Right cardiac atrium (tissue), 5 donors: ENCODE measurements at places on chromosomes 16 and 17. TPM values are rescaled to one million over a fixed set of nuclear protein-coding genes. Genes with fewer than 3 reads are reported as not detected.

The HSPB9 gene
- 0.20 TPM for total RNA-seq

The SHPK gene
- 5.0 TPM for total RNA-seq

The NPIPA8 gene
- 0.15 TPM for total RNA-seq

The SNRNP25 gene
- total RNA-seq = 54.8 TPM

The C17orf67 gene
- 0.65 TPM for total RNA-seq

The KRTAP9-8 gene
- total RNA-seq = not detected

The SNX20 gene
- total RNA-seq = 1.4 TPM

The COASY gene
- 32.4 TPM for total RNA-seq

The HOXB2 gene
- total RNA-seq = 9.9 TPM

The HYDIN gene
- total RNA-seq = 2.3 TPM

The SCNN1B gene
- total RNA-seq = 0.17 TPM

The FLYWCH1 gene
- total RNA-seq = 43.9 TPM

The RPRML gene
- total RNA-seq = not detected

The ZFP3 gene
- total RNA-seq = 12.0 TPM

The KRT23 gene
- total RNA-seq = not detected

The CRAMP1 gene
- total RNA-seq = 11.0 TPM

The SRP68 gene
- 61.3 TPM for total RNA-seq

DNA sequence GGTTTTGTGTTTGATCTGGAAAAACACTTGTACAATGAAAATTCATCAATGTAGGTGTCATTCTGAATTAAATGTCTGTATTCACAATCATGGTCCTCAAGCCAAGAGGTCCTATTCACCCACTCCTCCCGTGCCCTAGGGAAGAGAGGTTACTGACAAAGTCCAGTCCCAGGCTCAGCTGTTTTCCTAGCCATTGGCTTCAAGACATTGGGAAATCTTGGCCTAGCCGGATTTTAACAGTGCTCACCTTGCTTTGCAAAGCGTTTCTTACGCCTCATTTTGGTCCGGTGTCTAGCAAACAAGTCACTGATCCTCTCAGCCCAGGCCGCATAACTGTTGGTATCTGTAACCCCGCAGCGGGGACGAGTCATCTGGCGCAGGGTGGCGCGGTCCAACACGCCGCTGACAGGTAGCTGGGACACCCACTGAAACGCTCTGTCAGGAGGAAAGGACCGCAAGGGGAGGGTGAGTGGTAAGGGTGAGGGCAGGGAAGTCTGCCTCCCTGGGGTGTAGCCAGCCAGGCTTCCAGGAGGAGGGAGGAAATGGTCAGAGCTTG is 16.7 kb downstream of the MMP28 start:
- DNase-seq = no peak

DNA sequence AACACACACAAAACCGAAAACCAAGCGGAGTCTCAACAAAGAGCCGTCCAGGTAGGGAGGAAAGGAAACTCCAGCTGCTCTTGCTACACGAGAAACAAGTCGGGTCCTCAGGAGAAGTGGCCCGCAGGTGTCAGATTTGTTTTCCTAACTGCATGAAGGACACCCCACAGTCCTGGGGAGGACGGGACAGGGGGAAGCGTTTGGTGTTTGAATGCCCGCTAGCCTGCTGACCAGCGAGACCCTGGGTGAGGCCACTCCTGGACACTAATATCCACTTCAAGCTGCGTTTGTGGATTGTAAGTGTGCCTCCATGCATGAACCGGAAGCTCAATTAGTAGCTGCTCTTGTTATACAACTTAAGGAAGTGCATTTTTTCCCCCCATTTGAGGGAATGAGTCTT is 299.5 kb downstream of the MAF start:
- no peak for DNase-seq

DNA sequence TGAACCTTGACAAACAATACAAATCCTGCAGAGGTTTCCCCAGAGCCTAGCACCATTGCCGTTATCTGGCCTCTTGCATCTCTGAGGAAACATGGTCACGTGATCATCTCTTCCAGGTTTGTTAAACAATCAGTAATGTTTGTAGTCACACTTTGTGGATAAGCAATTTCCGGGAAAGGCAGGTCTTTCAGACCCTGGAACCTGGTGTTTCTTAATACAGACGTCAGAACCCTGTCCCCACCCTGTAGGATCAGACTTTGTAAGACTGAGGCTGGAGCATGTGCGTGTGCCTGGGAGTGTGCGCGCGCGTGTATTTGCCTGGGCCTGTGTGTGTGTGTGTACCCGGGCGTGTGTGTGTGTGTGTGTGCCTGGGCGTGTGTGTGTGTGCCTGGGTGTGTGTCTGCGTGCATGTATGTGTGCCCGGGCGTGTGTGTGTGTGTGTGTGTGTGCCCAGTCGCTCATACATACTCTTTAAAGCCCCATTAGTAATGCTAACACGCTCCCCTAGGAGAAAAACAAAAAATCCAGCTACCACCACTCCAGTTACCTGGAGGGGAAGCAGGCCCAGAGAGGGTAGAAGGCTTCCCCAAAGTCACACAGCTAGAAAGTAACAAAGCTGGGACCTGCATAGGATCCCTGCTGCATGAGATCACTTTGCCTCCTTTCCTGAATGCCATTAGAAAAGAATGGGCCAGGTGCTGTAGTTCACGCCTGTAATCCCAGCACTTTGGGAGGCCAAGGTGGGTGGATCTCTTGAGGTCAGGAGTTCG is 5.3 kb downstream of the CTNS start:
- no peak for DNase-seq

GRCh38 chr16:56985288-56985961 is 3.9 kb upstream of the NLRC5 start:
- peak; percentile 82 for DNase-seq

- DNase-seq = no peak
These were observed 1.8 kb upstream of the CSNK1D start for GRCh38 chr17:82275326-82275725.

DNA sequence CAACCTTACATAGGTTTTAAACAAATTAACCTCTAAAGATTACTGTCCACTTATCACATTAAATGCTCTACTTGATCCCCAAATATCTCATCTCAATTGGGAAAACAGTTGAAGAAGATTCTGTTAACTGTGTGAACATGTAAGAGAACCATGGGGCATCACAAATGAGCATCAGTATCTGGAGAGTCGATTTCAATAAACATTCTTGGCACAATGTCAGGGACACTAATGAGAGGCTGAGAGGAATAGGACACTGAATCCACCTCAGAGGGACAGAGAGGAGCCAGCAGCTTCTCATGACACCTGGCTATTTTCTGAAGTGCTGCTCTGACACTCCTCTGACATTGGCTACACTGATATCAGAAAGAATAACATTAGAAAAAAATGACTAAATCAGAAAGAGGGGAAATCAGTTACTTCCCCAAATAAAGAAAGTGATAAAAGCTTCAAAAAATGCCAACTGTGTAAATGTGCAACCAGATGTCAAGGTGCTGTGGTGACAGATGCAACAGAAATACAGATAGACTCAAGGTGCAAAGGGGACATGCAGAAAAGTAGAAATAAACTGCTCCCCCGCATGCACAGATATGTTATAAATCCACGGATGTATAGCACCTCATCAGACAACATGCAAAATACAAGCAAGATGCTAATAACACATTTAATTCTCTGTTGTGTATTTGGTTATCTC is 67.4 kb downstream of the SNX11 start:
- no peak for DNase-seq

GRCh38 chr16:88576307-88576706 is 6.1 kb downstream of the ZC3H18 start:
- DNase-seq = no peak

DNA sequence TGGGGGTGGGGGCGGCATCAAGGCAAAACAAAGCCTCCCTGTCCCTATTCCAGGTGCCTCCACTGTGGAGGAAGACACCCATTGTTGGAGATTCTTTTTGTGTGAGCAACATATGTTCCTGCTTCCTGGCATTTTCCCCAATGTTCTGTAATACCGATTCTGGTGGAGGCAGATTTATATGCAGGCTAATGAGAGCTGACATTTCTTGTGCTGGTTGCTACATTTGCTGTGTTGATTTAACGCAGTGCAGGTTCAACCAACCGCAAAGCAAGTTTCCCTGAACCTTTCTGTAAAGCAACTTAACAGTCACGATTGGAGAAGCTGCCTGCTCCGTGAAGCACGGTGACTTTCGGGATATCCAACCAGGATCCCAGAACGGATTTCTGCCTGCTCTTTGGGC is 260.5 kb downstream of the CBLN1 start:
- DNase-seq = no peak

DNA sequence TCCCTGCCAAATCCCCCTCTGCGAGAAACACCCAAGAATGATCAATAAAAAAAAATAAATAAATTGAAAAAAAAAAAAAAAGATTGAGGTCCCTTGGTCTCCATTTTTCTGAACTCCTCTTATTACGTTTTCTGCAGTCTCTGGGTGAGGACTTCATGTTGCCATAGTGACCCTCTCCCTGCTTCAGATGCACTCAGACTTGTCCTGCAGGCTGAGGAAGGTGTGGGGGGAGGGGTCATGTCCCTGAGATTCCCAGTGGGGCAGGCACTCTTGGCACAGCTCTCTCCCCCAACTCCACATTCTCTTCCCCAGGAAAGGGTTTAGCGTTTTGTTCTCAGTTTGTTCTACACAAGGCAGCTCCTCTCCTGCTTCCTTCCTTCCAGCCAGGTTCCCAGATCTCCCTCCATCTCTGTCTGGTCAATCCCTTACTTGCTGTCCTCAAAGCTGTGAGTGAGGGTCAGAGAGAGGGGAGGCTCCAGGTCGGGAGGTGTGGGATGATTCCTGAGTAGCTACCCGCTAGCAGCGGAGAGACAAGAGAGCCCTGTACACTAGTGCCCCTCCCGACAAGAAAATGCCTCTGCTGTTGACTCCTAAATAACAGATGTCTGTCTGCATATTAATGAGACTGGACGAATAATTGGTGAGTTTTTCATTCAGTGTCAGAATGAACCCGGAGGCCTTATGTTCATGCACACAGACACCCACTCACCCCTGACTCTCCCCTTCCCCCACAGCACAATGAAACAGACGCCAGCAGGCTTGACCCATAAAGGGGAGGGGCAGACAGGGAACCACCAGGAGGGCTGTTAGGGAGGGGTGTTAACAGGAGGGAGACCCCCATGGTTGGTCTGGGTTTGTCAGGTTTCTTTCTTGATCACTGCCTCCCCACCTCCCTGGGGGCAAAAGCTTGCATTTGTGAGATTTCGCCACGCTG is 9.2 kb downstream of the RND2 start:
- DNase-seq = no peak

DNA sequence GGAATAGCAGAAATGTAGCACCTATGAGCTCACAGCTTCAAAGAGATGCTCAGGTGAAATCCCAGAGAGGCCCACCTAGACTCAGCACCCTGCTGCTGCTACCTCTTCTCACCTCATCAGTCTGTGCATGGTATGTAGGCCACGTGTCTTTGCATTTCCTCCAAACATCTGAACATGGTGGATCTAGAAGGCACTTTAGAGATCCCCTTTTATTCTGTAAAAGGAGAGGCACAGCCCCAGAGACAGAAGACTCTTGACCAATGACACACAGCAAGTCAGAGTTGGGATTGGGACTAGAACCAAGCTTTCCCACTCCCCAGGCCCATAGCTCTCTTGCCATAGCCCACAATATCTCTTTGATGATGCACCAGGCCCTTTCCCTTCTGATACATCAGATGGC is 19.4 kb upstream of the NKD1 start:
- DNase-seq = no peak

DNA sequence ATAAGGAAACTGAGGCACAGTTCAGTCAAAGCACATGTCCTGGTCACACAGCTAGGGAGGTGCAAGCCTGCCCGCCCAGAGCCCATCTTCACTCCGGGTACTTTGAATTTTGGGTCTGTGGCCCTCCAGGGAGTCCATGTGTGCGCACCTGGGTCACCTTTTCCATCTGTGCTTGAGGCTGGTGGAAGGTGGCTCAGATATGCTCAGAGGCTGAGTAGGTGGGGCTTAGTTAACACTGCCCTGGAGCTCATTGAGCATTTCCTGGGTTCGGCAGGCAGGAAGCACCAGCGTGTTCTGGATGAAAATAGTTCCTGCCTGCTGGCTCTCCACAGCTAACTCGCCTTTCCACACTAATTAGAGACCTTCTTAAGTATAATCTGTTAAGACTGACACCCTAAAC is 19.2 kb downstream of the FAM234A start:
- DNase-seq = peak; percentile 25

- DNase-seq = no peak
These were observed 227.8 kb upstream of the CDH11 start for GRCh38 chr16:65349626-65350025.

DNA sequence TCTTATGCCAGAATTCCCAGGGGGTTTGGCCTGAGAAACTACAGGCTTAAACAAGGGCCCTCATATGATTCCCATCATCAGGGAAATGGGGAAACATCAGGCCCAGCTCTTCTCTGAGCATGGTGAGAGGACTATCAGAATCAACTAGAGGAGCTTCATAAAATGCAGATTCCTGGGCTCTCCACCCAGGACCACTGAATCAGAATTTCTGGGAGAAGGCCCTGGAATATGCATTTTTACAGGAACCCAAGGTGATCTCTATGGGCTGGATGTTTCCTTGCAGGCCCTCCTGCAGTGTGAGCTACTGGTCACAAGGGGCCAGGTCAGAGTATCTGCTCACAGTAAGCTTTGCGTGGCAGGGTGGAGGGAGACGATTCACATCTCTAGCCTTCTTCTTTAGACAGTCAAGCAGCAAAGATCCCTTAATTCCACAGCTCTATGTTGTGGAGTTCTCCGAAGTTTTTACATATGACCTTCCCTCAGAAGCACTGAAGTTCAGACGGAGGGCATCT is 38.8 kb upstream of the HOXB13 start:
- no peak for DNase-seq

GRCh38 chr16:85415196-85416090 is 197.7 kb upstream of the GSE1 start:
- DNase-seq = peak; percentile 73

- DNase-seq = peak; percentile 5
These were observed 1.9 kb downstream of the PPP4C start for GRCh38 chr16:30077656-30078055.

DNA sequence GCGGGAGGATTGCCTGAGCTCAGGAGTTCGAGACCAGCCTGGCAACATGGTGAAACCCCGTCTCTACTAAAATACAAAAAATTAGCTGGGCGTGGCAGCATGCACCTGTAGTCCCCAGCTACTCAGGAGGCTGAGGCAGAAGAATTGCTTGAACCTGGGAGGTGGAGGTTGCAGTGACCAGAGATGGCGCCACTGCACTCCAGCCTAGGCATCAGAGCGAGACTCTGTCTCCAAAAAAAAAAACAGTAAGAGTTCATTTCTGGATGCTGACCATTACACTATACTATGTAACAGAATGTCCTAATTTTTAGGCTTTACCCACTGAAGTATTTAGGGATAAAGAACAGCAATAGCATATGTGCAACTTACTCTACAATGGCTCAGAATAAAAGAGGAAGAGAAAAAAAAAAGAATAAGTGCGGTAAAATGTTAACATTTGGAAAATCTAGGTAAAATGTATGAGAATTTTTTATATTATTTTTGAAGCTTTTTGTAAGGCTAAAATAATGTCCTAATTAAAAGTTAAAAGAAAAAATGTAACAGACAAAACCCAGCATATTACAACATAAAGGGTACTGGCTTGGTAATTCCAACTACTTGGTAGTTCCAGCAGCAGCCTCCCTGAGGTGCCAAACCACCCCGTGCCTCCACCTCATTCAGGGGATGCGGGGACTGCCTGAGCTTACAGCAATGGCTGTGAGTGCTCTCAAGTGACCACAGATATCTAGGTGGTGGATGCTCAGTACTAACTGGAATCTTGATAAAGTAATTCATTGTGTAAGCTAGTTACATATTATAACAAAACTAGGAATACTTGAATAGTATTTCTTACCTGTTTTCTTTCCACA is 10.9 kb downstream of the COPS3 start:
- no peak for DNase-seq

GRCh38 chr16:81237282-81237681 is 1.2 kb upstream of the BCO1 start:
- DNase-seq = peak; percentile 75
